Dermis microvascular lymphatic vessel endothelial cell (primary cell): ENCODE measurements at places on chromosomes 12 and 14. TPM values are rescaled to one million over a fixed set of nuclear protein-coding genes. Genes with fewer than 3 reads are reported as not detected.

- DNase-seq = no peak
Measured at GRCh38 chr12:57210461-57210860, 6.1 kb upstream of the NXPH4 start.

- DNase-seq = no peak
Measured at GRCh38 chr14:72847721-72848120, 46.2 kb downstream of the DPF3 start.

- peak; percentile 98 for DNase-seq
Measured at GRCh38 chr14:51534610-51535011, 117.1 kb upstream of the FRMD6 start.

- no peak for DNase-seq
Measured at GRCh38 chr14:74800780-74801179, 37.7 kb downstream of the YLPM1 start.

DNA sequence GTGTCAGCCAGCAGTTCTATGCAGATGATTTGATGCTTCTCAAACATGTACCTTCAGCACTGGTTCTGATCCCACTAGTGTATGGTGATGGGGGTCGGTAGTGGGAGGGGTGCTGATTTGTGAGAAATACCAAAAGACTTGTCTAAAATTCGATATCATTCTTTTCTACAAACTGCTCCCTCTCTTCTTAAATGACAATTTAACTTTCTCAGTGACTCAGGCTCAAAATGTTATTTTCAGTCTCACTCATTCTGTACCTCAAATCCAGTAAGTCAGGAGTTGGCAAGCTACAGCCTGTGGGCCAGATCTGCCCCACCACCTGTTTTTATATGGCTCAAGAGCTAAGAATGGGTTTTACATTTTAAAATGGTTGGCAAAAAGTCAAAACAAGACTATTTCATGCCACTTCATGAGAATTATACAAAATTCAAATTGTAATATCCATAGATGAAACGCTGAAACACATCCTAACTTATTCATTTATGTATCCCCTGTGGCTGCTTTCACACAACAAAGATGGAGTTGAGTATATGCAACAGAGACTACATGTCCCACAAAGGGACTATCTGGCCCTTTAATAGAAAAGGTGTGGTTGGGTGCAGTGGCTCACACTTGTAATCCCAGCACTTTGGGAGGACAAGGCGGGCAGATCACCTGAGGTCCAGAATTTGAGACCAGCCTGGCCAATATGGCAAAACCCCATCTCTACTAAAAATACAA lies 6.6 kb upstream of the NOP2 start:
- DNase-seq = no peak

- DNase-seq = no peak
Measured at GRCh38 chr14:38567703-38568102, 311.8 kb upstream of the CLEC14A start.

The CIROP gene
- not detected in 2 replicates for total RNA-seq
